ENCODE measurements at places on chromosomes 13 and 19.
A peak's percentile ranks its signal among the peaks of the same experiment; 100 is the strongest.

DNA sequence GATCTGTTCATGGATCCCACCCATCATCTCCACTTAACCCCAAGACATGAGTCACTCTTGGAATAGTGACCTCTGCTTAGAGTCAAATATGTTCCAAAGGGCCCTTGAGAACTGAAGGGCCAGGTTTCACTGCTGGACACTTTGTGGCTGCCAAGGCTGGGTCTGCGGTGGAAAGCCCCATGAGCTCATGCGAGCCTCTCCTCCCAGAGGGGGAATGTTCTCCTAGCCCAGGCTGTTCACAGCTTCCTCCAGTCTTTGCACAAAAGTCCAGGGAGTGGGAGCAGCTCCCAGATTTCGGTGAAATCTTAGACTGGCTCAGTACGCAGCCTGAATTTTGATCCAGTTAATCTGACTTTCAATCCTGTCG, 732 bp upstream of the DCLK1 start:
- DNase-seq, result no peak
- no peaks in the 10 kb centered on the region for H3K4me1 ChIP-seq
- H3K27ac ChIP-seq, result no peak overlapping the region
- H3K36me3 ChIP-seq, result no peaks in the 10 kb centered on the region
- no peak overlapping the region for H3K4me3 ChIP-seq
- peaks cover 37% of the 10 kb centered on the region for H3K27me3 ChIP-seq

DNA sequence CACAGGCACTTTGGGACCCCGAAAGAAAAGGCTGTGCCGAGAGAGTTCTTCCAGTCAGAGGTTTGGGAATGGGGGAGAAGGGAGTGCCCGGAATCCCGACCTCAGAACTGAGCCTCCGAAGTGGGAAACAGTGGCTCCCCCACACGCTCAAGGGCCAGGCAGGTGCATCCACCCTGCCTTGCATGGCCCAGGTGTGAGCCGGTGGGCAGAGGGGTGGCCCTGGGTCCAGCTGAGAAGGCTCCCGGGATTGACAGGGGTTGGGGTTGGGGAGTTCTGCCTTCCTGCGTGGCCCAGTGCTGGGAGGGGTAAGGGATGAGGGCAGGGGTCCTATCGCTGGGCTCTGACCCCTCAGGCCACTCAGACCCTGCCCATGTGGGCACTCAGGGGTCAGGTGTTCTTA, 163.5 kb upstream of the TUBA3C start:
- H3K4me1 ChIP-seq, result peaks cover 4% of the 10 kb centered on the region
- H3K36me3 ChIP-seq, result no peaks in the 10 kb centered on the region
- peak overlapping the region; percentile 59 for H3K4me3 ChIP-seq
- no peak overlapping the region for H3K27ac ChIP-seq

DNA sequence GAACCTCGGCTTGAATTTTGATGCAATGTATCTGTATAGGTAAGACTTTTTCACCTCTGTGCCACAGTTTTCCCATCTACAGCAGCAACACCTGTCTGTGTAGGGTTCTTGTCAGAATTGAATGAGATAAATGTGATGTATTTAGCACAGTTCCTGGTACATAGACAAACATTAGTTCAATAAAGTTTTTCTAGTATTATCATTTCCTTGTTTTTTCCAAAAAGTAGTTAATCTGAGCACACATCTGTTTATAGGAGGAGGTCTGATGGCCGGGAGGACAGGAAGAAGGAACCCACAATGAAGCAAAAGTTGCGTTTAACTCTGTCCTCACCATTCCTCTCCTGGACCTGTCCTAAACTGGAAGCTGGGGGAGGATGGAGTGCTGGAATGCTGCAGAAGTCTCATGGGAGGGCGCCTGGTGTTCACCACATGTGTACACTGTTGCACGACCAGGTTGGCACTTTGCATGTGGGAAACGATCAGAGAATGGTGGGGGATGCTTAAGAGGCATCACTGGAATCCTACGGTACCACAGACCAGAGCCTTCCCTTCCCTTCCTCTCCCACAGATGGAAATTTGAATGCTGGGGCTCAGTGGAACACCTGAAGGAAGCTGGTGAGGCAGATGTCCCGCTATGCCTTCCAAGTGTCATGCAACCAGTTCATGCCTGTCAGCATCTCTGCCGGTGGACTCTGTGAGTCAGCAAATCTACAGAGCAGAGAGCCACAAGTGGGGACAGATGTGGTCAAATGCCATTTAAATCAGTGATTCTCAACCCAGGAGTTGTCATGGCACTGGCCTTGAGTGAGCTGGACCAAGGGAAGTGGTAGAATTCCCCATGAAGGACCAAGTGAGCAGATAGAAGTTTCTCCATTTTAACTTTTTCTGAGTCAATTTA, 315.6 kb downstream of the DLEU7 start:
- H3K36me3 ChIP-seq, result no peaks in the 10 kb centered on the region
- H3K27ac ChIP-seq, result no peak overlapping the region
- no peak overlapping the region for H3K4me3 ChIP-seq
- H3K4me1 ChIP-seq, result peaks cover 18% of the 10 kb centered on the region

GRCh38 chr13:57627663-57628062, 3.9 kb upstream of the PCDH17 start:
- H3K4me3 ChIP-seq, result no peak overlapping the region
- H3K27me3 ChIP-seq, result peaks cover 53% of the 10 kb centered on the region
- peaks cover 40% of the 10 kb centered on the region for H3K4me1 ChIP-seq
- no peak for DNase-seq

Data from activated naive CD4-positive, alpha-beta T cell treated with anti-CD3 and anti-CD28 coated beads for 36 hours (primary cell).